ENCODE measurements at places on chromosomes 5 and 9. TPM values are rescaled to one million over a fixed set of nuclear protein-coding genes. Genes with fewer than 3 reads are reported as not detected.

DNA sequence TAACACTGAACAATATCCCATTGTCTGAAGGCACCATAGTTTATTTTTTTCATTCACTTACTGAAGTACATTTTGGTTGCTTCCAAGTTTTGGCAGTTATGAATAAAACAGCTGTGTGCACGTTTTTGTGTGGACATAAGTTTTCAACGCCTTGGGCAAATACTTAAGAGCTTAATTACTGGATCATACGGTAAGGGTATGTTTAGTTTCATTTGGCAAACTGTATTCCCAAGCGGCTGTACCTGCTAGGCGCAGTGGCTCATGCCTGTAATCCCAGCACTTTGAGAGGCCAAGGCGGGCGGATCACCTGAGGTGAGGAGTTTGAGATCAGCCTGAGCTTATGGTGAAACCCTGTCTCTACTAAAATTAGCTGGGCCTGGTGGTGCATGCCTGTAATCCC is 63.7 kb upstream of the FAM120A start:
- no peak for DNase-seq

Gene SPATA31C1
- total RNA-seq, result not detected

DNA sequence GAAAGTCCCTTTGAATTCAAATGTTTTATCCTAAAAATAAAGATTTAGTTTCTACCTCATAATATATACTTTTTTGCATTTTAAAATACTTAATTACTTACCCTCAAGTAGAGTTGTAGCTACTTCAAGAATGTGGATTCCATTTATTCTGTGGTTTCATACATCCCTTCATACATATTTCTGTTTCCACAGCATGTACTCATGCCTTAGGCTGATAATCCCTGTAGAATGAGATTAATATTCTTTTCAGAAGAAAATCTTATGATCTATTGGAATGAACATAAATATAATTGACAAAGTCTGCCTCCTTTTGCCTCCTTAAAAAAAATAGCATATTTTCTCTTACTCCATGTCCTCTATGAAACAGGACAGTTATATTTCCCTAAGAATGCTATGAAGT is 465.7 kb downstream of the DTWD2 start:
- DNase-seq, result no peak

DNA sequence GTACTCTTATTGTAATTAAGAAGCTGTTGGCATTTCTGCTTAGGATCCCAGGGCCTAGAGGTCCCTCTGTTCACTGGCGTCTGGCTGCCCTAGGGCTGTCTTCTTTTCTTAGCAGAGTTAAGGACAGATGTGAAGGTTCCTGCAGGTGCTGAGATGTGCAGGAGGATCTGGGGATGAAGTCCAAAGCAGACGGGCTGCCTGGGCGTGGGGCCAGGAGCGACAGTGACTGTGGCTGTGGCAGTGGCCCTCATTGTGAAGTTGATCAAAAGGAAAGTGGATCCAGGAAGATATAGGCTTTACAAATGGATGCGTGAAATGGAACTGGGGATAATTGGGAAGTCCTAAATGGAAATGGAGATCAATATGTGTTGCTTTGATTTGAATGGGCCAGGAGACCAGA is 19.1 kb upstream of the SH3PXD2B start:
- no peak for DNase-seq

Gene LRRTM2
- not detected for total RNA-seq

- no peak for DNase-seq
Observed at GRCh38 chr5:42798284-42799240, 13.1 kb downstream of the SELENOP start.

- DNase-seq, result no peak
Observed at GRCh38 chr5:96439477-96440184, 6.6 kb upstream of the PCSK1 start.

DNA sequence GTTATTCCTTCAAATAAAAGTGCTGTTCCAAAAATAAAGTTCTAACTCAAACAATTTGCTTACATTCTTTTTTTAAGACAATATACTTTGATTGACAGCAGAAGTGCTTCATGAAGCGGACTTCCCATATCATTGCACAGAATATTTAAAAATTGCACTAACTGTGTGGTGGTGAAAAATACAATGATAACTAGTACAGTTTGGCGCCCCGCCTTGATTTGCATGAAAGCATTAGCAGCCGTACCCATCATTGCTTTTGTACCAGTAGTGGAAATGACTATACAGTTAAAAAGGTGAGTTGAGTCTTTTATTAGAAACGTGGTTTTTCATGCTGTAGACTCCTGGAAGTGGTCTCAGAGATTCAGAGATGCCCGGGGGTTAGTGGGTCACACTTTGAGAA is 69.5 kb upstream of the MAP3K1 start:
- DNase-seq, result no peak

DNA sequence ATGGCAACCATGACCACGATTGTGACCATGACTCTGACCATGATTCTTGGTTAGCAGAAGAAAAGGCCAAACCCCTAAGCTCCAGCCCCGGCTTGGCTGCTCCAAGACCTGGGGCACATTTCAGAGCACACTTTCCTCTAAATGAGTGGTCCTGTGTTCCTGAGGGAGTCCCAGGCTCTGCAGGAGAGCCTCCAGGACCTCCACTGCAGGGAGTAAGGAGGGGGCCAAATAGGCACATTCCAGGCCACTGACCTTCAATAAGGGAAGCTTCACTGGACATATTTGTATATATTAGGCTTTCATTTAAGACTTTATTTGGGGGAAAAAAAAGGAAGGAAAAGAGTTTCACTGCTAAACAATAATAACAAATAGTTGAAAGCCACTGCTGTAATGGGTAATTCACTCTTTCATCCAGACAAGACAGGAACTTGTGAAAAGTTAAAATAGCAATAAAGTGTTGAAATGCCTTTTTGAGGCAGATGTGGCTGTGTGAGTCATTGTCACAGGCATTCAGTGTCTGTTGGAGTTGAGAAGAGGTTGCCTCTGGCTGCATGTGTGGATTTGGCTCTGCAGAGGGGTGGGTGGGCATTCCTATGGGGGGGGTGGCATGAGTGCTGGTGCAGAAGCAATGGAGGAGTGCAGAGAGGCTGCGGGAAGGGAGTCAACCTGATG is 63.9 kb upstream of the TGFBR1 start:
- DNase-seq, result no peak

DNA sequence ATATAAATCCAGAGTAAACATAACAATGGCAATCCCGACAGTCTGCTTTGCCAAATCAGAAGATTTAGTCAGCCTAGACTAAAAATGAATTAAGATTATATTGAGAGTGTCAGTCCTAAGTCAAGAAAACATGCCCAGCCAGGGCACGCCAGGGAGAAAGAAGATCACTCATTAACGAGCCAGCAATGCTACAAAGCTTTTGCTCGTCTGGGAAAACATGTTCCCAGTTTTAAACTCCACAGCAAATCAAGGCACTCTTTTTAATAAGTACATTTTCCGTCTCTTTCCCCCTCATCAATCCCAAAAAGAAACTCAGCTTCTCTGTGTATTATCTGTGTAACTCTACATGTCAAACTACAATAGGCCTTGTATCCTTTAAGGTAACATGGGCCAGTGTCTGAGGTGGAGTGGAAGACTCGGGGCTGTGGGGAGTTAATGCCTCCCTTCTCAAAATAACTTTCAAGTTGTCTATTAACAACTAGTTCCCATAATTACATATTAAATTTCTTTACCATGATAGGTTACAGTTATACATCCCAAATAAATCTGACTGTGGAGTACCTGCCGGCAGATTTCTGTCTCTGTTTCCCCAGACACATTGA is 40.9 kb downstream of the NFIB start:
- DNase-seq, result no peak

DNA sequence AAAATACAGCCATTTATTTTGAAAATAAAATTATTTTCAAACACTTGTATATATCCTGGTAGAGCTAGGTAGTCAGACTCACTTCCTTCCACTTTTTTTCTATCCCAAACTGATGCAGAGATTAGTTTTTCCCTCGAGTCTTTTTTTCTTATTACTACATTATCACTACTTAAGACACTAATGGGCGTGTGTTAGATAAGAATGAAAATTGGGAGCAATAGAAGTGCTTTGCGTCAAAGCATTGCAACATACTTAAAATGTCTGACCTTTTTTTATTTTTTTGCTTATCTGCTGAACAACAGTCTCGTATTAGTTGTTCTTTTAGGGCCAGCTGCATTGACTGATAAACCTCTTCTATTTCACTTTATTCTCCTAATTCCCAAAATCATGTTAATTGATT is 1278.7 kb downstream of the CDH12 start:
- DNase-seq, result no peak

DNA sequence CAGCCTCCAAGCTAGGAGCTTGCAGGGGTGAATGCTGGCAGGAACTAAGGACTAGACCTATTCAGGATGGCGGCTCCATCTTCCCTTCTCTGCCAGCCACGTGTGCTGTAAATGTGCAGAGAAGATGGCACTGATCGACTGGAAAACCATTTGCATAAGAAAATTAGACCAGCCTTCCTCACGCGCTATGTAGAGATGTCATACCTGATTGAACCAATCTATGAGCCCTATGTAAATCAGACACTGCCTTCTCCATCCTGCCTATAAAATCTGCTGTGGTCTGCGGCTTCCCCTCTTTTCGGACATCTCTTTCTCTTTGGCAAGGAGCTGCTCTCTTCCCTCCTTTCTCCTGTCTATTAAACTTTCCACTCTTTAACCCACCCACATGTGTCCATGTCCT is 91.6 kb downstream of the NPR3 start:
- no peak for DNase-seq

Gene SLC23A1
- total RNA-seq, result not detected

Gene SLIT3
- 7.4 TPM for total RNA-seq

Gene MLANA
- not detected for total RNA-seq

DNA sequence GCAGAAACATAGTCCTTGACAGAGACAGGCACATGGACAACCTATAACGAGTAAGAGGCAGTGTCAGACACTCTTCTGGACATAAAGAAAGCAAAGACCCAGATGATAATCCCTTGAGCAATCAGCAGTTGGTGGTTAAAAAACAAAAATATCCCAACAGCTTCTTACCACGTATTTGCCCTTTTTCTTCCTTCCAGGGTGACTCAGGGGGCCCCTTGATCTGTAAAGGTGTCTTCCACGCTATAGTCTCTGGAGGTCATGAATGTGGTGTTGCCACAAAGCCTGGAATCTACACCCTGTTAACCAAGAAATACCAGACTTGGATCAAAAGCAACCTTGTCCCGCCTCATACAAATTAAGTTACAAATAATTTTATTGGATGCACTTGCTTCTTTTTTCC is 9.5 kb downstream of the GZMK start:
- no peak for DNase-seq

Gene MRNIP
- 26.3 TPM for total RNA-seq

DNA sequence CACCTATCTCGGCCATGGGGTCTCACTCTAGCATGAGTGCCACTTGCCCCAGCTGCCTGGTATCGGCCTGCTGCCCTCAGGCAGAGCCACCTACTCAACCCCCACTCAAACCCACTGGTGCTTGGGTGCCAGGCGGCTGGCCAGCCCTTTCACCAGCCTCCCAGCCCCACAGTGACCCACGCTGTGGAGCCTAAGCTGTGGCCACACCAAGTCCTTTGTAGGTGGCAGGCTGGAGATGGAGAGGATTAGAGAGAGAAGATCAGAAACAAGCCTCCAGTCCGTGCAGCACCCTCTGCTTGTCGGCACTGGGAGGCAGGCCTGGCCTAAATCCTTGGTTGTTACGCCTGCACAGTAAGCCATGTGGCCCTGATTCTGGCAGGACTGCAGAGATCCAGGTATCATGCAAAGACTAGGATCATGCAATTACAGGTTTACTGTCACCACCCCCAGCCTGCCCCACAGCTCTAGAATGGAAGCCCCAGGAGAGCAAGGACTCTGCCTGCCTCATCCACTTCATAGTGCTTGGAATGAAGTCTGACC is 171.7 kb downstream of the COL23A1 start:
- no peak for DNase-seq

GRCh38 chr9:110835859-110836271 is 167.3 kb downstream of the MUSK start:
- DNase-seq, result no peak

DNA sequence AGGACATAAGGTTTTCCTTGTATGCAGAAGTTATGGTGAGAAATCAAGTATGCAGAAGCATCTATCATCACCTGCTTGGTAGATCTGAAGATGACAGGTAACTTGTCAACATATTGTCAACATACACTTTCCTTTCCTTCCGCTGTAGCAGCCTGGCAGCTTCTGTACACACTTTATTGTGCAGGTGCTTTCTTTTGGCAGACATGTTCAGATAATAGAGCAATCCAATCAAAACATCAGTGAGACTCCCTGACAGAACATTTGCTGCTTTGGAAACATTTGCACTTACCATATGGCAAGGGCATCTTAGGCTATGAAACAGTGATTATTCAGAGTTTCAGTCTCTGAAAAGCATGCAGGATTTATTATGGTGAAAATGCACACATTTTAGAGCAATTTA is 161.1 kb upstream of the CDH12 start:
- DNase-seq, result no peak

DNA sequence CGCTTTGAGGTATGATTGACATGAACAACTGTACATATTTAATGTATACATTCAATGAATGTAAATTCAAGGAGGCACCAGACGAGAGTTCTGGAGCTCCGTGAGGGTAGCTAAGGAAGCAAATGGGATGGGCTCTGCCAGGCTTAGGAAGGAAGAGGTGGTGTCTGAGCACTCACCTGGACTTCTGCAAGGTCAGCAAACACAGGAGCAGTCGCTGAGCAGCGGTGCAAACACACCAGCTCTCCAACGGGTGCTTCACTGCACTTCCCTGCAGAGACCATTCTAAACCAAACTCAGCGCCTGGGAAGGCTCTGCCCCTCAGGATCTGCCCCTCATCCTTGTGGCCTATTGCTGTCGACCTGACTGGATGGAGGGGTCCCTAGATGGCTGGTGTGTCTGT is 101.5 kb downstream of the COL23A1 start:
- no peak for DNase-seq

- no peak for DNase-seq
Observed at GRCh38 chr9:792331-793260, 48.9 kb upstream of the DMRT1 start.

Gene INSYN2B
- 3.0 TPM for total RNA-seq

GRCh38 chr5:135850231-135850630 is 15.8 kb downstream of the SLC25A48 start:
- no peak for DNase-seq

Gene PTPRD
- 1.3 TPM for total RNA-seq

Gene OLFM1
- total RNA-seq, result 0.58 TPM

DNA sequence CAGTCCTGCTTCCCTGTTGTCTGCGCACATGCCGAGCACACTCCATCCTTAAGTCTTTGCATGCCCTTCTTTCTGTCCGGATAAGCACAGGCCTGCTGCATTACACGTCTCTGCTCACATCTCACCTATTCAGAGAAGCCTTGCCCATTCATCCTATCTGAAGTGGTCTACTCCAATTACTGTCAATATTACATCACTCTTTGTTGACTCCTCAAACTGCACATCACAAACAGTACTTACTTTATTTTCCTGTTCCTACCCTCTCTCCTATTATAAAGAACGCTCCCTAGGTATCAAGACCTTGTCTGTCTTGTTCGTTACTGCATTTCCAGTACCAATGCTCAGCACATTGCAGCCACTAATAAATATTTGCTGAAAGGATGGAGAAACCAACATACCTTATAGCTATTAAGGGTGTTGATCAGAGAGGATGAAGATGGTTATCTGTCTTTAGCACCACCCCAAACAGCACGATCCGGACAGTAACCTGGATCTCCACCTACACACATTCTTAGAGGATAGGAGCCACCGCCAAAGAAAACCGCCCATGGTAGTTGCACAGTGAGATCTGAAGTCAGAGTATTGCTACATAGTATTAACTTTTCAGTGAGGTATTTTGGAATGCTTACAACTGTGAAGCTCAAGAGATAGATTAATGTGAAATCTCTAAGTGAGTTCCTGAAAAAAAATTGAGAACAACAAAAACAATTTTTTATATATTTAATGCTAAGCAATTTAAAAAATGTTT is 1.6 kb upstream of the PRRC1 start:
- DNase-seq, result no peak

All from glomerular endothelial cell (primary cell).